D341Med (cell line): ENCODE measurements at places on chromosomes 2 and 18.

DNA sequence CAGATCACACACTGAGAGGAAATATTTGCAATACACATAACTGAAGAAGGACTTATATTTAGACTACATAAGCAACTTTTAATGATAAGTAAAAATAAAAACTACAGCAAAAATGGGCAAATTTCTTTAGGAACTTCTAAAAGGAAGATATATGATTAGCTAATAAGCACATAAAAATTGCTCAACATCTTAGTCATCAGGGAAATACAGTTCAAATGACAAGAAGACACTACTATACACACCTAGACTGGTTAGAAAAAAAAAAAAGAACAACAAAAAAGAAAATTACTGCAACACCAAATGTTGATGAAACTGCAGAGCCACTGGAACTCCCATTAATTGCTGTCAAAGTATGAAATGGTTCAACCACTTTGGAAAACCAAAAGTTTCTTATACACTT lies 1247.5 kb upstream of the ACVR2A start:
- DNase-seq = no peak

DNA sequence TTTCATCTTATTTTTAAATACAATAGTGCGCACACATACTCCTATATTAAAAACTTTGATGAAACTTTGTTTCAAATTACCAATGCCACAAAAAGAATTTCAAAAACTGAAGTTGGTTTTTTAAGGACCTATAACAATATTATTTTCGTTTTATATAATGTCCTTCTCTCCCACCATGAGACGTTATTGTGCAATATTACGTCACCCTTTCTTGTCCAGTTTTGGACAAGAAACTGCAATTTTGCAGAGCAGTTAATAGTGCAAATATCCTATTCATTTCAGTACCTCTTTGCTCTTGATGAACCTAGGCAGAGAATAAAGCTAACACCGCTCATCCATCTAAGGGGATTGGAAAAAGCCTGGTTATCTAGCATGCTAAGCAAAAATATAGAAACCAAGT lies 9.7 kb upstream of the ZNF516 start:
- DNase-seq = no peak

- no peak for DNase-seq
Observed at GRCh38 chr2:231376857-231377256, 18.7 kb upstream of the B3GNT7 start.

GRCh38 chr2:204321910-204322751 lies 223.1 kb upstream of the PARD3B start:
- DNase-seq = no peak

- DNase-seq = no peak
Observed at GRCh38 chr2:145287736-145288135, 767.8 kb upstream of the ZEB2 start.

- DNase-seq = no peak
Observed at GRCh38 chr2:124920448-124920847, 895.4 kb downstream of the CNTNAP5 start.

GRCh38 chr2:177886824-177887223 lies 185.8 kb downstream of the PDE11A start:
- no peak for DNase-seq

DNA sequence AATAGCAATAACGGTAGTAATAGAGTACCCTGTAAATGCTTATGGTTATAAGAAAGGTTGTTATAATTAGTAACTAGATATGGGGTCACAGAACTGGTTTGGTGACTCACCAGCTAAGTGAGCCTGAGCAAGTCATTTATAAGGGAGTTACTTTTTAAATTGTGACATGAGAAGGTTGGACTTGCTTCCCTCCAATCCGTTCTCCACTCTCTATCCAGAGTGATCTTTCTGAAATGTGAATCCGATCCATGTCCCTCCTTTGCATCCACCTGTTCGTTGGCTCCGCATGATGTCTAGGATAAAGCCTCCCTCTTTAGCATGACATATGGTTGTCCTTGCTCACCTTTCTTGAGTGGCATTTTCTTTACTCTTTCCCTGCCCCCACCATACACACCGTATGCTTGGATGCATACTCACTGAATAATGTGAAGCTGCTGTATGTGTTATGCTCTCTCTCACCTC lies 83.1 kb downstream of the CDC42EP3 start:
- DNase-seq = no peak

DNA sequence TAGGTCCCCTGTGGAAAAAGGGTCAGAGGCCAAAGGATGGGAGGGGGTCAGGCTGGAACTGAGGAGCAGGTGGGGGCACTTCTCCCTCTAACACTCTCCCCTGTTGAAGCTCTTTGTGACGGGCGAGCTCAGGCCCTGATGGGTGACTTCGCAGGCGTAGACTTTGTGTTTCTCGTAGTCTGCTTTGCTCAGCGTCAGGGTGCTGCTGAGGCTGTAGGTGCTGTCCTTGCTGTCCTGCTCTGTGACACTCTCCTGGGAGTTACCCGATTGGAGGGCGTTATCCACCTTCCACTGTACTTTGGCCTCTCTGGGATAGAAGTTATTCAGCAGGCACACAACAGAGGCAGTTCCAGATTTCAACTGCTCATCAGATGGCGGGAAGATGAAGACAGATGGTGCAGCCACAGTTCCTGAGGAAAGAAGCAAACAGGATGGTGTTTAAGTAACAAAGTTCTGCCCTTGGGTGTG lies 165.8 kb downstream of the RPIA start:
- DNase-seq = no peak

GRCh38 chr2:222160125-222160524 lies 138.7 kb downstream of the PAX3 start:
- DNase-seq = no peak

GRCh38 chr18:8656232-8656631 lies 47.0 kb downstream of the RAB12 start:
- no peak for DNase-seq

- no peak for DNase-seq
Observed at GRCh38 chr18:32257084-32257785, 67.4 kb downstream of the MEP1B start.

DNA sequence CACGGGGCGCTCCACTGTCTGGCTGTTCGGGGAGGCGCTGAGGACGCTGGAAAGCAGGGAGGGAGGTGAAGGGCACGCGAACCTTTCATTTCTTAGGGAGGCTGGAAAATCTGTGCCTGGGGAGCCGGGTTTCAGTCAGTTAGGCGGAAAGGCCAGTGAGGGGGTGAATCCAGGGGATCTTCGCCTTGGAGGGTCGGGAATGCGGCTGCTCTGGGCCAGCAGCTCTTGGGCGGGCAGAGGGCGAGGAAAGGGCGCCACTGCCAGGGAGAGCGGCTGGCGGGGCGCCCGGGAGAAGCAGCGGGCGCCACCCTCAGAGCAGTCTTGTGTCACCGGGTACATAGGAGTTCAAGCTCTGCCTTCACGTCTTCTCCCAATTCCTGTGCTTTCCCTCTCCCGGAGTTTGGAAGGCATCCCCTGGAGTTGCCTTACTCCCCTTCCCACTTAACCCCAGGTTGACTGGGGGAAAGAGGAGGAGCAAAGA lies 1.4 kb downstream of the CCDC85A start:
- peak; percentile 48 for DNase-seq

- no peak for DNase-seq
Observed at GRCh38 chr2:141317986-141318385, 812.8 kb downstream of the LRP1B start.

GRCh38 chr2:160199683-160200389 lies at the start of gene ITGB6:
ITGB6 (minus strand) TSS chr2:160200272; CDS start chr2:160200063, 209 bp downstream.
- no peak for DNase-seq

DNA sequence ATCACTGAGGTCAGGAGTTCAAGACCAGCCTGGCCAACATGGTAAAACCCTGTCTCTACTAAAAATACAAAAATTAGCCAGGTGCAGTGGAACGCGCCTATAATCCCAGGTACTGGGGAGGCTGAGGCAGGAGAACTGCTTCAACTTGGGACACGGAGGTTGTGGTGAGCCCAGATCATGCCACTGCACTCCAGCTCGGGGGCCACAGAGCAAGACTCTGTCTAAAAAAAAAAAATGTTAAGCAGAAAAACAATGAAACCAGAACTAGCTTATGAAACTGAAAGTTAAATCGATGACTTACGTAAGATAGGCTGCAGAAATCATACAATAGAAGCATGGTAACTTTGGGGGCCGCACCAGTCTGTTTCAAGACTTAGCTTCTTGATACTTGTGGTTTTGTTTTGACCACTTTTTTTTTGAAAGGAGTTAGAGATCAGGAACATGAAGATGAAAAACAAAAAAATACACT lies 6.2 kb upstream of the GPR155 start:
- DNase-seq = no peak

DNA sequence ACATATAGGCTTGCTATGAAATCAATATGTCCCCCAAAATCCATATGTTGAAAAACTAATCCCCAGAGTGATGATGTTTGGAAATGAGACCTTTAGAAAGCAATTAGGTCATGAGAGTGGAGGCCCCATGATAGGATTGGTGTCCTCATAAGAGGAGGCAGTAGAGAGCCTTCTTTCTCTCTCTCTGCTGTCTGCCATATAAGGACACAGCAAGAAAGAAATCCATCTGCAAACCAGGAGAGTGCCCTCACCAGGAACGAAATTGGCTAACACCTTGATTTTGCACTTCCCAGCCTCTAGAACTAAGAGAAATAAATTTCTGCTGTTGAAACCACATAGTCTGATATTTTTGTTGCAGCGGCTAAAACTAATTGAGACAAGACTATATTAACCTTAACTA lies 89.5 kb downstream of the NBAS start:
- DNase-seq = no peak
